Activated naive CD4-positive, alpha-beta T cell treated with anti-CD3 and anti-CD28 coated beads, Interleukin-2, amount 10 ng/mL, durations not matched to agents 7 days and 5 days (primary cell): ENCODE measurements at places on chromosomes 5 and 9.

GRCh38 chr5:137072361-137073115 lies 426.6 kb downstream of the SPOCK1 start:
- no peak for DNase-seq

DNA sequence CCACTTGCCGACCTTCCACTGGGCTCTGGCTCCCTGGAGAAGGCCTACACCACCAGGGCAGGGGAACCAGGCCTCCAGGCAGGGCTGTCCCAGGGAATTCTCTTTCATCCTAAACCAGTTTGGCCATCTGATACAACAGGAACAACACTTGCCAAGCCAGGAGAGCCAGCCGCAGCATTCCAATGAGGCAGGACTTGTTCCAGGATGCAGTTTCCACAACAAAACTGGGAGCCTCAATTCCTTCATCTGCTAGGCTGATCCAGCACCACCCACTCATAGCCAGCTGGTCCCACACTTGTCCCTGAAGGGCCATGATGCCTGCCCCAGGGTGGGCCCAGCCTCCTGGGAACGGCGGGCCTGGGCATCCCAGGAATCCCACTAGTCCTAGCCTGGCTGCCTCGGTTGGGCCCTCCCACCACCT lies 26.0 kb downstream of the BICD2 start:
- no peak for DNase-seq

DNA sequence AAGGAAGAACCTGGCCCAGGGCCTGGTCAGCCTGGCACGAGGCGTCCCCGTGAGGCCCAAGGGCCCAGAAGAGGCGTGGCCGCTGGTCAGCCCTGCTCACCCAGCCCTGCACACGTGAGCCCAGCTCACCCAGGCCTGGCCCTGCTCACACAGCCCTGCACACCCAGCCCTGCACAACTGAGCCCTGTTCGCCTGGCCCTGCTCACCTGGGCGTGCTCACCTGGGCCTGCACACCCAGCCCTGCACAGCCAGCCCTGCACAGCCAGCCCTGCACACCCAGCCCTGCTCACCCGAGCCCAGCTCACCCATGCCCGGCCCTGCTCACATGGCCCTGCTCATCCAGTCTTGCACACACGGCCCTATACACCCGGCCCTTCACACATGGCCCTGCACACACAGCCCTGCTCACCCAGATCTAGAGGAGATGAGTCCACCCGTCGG lies 2.1 kb downstream of the ZDHHC11 start:
- DNase-seq = no peak

- no peak for DNase-seq
Measured at GRCh38 chr5:170525470-170526211, 21.8 kb downstream of the KCNIP1 start.

GRCh38 chr9:135500525-135501260 lies at the start of gene MRPS2:
MRPS2 (plus strand) TSS chr9:135500682; CDS start chr9:135500711, 29 bp downstream.
- DNase-seq = peak; percentile 89

DNA sequence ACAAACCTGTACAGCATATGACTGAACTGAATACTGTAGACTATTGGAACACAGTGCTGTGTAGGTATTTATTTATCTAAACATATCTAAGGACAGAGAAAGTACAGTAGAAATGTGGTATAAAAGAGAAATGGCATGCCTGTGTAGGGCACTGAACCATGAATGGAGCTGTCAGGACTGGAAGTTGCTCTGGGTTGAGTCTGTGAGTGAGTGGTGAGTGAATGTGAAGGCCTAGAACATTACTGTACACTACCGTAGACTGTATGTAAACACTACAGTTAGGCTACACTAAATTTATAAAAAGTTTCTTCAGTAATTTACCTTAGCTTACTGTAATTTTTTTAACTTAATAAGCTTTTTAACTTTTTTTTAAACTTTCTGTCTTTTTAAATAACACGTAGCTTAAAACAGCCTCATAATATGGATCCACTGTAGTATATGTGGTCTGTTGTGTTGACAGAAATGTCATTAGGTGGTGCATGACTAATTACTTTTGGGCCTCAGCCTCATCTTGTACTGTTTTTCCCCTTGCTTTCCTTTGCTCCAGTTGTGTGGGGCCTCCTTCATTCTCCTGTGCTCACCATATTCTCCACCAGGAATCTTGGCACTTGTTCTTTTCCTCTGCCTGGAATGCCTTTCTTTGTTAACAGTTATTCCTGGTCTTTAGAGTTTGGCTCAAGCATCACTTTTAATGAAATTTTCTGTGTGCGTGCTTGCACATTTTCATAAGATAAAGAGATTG lies 8.8 kb downstream of the SPIN1 start:
- no peak for DNase-seq

GRCh38 chr5:57482671-57483106 lies at the start of gene ACTBL2:
ACTBL2 (minus strand) TSS chr5:57482811; CDS start chr5:57482707, 104 bp downstream.
- DNase-seq = no peak

DNA sequence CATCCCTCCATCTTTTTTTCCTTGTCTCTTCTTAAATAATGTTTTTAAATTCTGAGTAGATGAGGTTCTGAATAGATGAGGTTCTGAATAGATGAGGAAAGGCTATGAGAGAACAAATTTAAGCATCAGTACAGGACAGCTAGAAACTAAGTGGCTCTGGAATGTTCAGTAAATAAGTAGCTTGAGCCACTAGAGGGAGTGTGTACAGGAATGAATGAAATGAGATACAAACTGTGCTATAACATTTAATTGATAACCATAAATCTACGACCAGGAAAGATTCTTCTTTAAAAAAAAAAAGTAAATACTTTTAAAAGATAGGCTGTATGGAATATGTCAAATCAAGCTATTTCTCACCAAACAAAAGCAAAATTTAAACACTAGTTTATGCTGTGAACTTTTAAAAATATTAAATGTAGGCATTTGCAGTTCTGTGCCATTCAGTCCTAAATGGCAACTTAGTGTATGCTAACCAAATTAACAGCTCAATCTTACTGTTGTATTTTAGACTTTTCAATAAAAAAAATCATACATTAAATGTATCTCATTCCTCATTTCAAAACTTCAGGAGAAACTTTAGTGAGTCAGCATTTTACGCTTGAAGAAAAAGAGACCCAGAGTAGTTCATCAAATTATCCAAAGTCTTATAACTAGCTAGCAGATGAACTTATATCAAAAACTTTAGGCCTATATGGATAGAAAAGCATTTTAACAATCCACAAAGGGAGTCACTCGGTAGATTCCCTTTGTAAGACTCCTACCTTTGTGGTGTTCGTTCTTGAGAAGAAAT lies 70.4 kb upstream of the SNX2 start:
- DNase-seq = no peak

GRCh38 chr5:67879620-67880510 lies 335.7 kb upstream of the PIK3R1 start:
- DNase-seq = no peak

- DNase-seq = no peak
Measured at GRCh38 chr9:136994888-136995230, 1.5 kb downstream of the CLIC3 start.

DNA sequence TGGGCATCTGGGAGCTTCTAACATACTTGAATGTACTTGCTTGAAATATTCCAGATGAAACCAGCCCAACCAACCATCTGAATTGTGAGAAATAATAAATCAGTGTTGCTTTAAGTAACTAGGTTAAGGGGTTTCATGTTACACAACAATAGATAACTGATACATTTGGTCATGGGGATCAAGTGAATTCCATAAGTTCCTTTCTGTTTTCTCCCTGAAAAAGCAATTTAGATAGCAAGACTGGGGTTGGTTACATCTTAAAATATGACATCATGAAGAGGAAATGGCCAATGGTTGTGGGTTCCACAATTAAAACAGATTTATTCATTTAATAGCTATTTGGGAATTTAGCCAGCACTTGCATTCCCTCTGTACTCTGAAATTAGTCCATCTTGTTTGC lies 559.7 kb downstream of the TLR4 start:
- DNase-seq = no peak

GRCh38 chr5:141848744-141849414 lies 29.3 kb downstream of the PCDH1 start:
- DNase-seq = peak; percentile 67

GRCh38 chr9:34517185-34517584 lies 5.6 kb downstream of the ENHO start:
- DNase-seq = no peak

- DNase-seq = peak; percentile 90
Measured at GRCh38 chr5:141691867-141692532, 10.0 kb upstream of the ARAP3 start.

- no peak for DNase-seq
Measured at GRCh38 chr5:75985077-75985476, 98.1 kb upstream of the SV2C start.

GRCh38 chr5:89204756-89205155 lies 321.8 kb upstream of the MEF2C start:
- DNase-seq = no peak

DNA sequence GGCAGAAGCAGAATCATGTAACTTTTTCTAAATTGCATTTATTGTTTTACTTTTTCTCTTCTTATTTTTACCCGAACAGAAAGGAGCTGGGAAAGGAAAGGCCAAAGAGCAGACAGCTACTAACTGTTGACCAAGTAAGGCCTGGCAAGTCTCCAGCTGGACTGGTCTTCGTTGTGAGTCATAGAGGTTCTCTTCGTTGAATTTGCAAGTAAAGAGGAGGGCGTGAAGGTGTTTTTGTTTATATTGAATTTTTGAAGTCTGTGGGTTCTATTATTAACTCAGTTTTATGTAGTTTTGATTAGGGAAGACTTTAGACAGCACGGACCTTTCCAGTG lies 416.5 kb upstream of the CCNH start:
- no peak for DNase-seq

GRCh38 chr9:70950270-70950669 lies 171.2 kb downstream of the TRPM3 start:
- DNase-seq = no peak

GRCh38 chr9:36401897-36402480 lies 1.9 kb upstream of the RNF38 start:
- no peak for DNase-seq

DNA sequence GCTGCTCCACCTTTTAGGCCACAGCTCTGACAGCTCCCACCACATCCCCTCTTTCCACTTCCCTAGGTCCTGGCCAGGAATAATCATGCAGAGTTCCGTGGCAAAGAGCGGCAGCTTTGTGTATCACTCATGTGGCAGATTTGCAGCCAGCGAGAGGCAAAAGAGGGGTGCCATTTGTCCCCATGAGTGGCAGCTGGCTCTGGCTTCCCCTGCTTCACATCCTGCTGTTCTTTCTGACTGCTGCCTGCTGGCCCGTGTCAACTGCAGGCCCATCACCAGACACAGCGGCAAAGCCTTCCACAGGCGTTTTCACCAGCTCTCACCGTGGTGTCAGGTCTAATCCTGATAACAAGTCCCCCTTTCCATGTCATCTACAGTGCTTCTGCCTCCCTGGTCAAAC lies 430.6 kb upstream of the DAP start:
- no peak for DNase-seq

- no peak for DNase-seq
Measured at GRCh38 chr5:126263591-126264184, 159.5 kb upstream of the GRAMD2B start.

- DNase-seq = no peak
Measured at GRCh38 chr9:105834404-105834803, 140.1 kb downstream of the TMEM38B start.

DNA sequence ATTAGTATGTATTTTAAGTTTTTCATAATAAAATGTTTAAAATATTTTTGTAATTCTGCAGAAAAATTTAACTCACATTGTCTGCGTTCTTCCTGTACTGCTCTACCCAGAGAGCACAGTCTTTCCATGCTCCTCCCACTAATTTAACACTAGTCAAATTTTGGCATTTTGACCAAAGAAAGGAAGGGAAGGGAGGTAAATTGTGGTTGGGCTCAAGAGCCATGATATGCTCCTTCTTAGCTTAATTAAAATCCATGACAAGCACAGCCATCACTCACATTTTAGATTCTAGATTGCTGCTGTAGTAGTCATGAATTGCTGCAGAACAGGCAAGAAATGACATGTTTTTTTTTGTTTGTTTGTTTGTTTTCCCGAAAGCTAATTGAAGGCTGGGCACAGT lies 98.4 kb downstream of the NLN start:
- DNase-seq = no peak

DNA sequence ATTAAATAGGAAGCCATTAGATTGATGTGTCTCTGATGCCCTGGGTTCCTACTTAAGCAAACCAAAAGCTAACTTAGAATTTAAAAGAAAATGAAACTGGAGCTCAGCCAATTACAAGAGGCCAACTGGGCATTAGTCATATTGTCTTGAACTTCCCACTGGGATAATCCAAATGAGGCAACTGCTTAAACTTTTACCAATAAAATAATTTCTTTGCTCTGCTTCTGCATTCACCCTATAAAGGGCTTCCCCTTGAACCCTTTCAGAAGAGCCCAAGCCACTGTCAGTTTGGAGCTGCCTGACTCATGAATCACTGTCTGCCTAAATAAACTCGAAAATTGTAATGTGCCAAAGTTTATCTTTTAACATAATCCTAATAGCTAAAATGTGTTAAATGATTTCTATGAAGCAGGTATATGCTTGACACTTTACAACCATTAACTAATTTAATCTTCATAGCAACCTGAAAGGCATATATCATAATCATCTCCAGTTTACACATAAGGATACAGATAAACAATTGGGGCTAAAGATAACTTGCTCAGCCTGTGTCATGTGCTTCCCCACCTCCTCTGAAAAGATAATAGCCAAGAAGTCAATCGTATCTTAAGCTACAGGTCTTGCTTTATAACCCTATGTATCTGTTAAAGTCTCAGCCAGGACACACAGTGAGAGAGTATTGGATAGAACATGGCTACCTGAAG lies 11.5 kb downstream of the GPR150 start:
- no peak for DNase-seq

DNA sequence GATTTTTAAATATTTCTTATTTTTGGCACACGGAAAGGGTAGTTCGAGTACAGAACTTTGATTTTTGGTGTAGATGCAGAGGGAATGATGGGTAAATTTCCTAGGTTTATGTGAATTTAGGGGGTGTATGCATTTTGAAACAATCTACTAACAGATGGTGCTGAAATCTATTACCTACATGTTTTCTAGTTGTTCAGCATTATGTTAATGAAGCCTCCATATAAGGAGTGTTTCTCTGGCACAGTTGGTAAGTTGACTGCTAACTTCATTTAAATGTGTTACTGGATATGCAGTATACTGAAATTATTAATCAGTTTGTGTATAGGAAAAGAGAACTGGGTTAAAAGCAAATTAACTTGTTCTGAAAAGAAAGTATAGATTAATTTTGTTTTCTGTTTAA lies 17.5 kb downstream of the SUB1 start:
- DNase-seq = no peak
